ENCODE measurements at places on chromosomes 16 and 17.

- DNase-seq, result no peak
These were observed 10.2 kb downstream of the FLII start for GRCh38 chr17:18248300-18248731.

DNA sequence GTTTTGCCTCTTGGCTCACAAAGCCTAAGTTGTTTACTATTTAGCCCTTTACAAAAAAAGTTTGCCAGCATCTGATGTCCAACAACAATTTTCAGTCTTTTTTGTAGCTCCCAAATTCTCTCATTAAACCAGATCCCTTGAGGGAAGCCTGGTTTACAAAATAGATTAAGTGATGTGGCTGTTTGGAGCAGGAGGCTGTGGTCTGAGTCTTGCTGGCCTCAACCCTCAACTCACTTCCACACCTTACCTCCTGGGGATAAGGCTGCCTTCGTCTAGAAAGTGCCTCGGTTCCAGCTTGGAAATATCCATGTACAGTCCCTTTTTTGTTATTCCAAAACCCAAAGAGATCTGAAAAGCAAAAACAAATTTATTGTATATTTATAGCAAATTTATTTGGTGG is 138.4 kb downstream of the WWOX start:
- DNase-seq, result no peak

- no peak for DNase-seq
These were observed 270.9 kb upstream of the FOXF1 start for GRCh38 chr16:86239381-86239780.

DNA sequence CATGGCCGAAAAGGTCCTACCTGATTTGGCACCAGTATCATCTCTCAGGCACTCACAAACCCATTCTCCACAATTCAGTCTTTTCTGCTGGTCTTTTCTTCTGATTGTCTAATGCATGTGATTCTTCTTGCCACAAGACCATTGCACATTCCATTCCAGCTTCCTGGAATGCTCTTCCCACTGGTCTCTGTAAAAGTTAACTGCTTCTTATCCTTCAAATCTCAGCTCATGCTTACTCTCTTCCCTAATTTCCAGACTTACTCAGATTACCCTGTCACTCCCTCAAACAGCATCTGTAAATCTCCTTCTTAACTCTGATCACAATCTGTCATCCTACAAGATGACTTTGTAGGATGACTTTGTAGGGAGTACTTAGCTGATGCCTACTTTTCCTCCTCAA is 320.2 kb downstream of the MAP2K6 start:
- DNase-seq, result no peak

- DNase-seq, result no peak
These were observed 176.3 kb downstream of the CPPED1 start for GRCh38 chr16:12627394-12627793.

DNA sequence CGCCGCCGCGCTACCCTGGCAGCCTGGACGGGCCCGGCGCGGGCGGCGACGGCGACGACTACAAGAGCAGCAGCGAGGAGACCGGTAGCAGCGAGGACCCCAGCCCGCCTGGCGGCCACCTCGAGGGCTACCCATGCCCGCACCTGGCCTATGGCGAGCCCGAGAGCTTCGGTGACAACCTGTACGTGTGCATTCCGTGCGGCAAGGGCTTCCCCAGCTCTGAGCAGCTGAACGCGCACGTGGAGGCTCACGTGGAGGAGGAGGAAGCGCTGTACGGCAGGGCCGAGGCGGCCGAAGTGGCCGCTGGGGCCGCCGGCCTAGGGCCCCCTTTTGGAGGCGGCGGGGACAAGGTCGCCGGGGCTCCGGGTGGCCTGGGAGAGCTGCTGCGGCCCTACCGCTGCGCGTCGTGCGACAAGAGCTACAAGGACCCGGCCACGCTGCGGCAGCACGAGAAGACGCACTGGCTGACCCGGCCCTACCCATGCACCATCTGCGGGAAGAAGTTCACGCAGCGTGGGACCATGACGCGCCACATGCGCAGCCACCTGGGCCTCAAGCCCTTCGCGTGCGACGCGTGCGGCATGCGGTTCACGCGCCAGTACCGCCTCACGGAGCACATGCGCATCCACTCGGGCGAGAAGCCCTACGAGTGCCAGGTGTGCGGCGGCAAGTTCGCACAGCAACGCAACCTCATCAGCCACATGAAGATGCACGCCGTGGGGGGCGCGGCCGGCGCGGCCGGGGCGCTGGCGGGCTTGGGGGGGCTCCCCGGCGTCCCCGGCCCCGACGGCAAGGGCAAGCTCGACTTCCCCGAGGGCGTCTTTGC is 3.1 kb downstream of the HIC1 start:
- no peak for DNase-seq

GRCh38 chr17:21388066-21388465 is 11.9 kb downstream of the KCNJ12 start:
- no peak for DNase-seq

GRCh38 chr17:6435968-6436367 is 1.0 kb upstream of the AIPL1 start:
- no peak for DNase-seq

DNA sequence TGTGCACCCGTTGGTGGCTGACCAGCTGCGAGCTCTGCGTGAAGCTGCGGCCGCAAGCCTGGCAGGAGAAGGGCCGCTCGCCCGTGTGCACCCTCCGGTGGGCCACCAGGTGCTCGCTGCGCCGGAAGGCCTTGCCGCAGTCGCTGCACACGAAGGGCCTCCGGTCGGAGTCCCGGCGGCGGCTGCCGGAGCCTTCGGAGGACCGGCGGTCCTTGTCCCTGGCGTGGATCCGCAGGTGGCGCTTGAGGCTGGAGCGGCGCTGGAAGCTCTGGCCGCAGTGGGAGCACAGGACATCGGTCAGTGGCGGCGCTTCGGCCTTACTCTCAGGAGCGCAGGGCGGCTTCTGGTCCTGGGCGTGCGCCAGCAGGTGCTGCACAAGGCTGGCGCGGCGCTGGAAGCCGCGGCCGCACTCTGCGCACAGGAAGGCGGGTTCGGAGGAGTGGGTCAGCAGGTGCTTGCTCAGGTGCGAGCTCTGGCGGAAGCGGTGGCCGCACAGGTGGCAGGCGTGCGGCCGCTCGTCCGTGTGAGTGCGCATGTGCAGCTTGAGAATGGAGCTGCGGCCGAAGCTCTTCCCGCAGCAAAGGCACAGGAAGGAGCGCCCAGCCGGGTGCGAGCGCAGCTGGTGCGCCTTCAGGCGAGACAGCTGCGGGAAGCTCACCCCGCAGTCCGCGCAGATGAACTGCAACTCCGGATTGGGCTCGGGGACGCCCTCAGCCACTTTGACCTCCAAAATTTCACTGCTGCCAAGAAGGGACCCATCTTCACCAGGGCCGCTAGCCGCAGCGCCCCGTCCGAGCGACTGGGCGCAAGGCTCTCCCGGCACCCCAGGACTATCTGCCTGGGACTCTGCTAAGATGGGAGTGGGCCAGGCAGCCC is 9.1 kb downstream of the ZSCAN10 start:
- DNase-seq, result no peak

- no peak for DNase-seq
These were observed 30.4 kb upstream of the FBXW10B start for GRCh38 chr17:15649861-15650421.

DNA sequence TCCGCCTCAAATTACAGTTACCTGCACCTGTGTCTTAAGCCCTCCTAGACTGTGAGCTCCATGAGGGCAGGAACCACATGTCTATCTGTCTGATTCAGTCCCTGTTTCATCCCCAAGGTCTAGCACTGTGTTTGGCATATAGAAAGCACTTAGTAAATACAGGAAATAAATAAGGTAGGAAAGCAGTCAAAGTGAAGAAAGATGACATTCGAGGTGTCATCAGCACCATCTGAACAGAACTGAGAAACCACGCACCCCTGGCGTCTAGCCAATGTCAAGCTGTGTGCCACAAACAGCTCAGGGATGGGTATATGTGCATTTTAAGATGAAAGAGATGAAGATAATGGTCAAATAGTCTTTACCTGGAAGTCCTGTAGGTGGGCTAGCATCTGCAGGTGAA is 79.6 kb upstream of the ATP2A3 start:
- DNase-seq, result peak; percentile 50

- no peak for DNase-seq
These were observed 100.6 kb upstream of the ZNF750 start for GRCh38 chr17:82940226-82941020.

DNA sequence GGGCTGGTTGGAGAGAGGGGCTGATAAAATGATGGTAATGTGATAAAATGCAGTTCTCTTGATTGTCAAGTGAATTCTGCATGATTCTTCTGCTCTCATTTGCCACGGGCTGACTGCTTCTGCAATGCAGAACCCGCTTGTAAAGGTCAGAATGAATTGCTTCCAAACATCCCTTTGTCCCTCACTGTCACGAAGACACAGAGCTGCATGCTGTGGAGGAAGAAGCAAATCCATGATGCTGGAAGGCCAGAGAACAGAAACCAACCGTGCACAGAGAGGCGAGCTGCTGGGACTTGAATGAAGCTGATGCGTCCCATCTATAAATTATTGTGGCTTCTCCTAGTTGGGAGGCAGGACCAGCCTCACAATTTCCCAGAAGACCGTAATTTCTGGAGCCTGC is 171.6 kb downstream of the PRKCB start:
- no peak for DNase-seq

DNA sequence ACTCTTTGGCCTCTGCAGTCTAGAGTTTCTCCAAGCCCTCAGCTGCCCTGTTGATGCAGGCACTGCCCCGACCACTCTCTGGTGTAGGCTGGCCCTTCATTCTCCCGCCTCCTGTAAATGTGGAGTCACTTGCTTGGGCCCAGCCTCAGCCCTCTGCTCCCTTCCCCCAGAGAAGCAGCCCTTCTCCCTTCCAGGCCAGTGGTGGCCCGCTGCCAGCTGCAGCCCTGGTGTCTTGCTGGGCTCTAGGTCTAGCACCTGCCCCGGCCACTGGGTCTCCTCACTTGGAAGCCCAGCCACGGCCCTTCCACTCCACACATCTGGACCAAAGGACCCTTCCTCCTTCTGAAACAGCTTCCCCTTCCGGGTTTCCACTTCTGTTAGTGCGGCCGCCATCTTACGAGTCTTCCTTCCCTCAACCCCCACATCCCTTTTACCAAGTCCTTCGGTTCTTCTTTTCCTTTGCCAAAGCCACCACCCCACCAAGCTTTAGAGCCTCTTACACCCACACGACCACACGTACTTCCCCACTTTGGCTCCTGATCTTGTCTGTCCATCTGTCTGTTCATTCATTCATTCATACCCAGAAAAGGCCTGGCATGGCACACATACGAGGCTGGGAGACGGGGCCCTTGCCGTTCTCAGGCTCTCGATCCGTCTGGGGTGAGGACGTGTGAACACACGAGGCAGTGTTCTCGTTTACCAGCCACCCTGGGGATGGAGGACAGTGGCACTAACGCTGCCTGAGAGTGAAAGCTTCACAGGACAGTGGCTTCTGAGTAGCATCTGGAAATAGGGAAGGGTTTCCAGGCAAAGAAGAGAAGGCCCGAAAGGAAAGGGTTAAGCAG is 68.0 kb downstream of the ABR start:
- DNase-seq, result no peak

Data from stimulated activated CD8-positive, alpha-beta memory T cell treated with anti-CD3 and anti-CD28 coated beads, Interleukin-2, amount 100 ng/mL, for 1 hour (primary cell).